Stimulated activated CD4-positive, alpha-beta T cell treated with anti-CD3 and anti-CD28 coated beads, Interleukin-2, amount 100 ng/mL, for 24 hours (primary cell): ENCODE measurements at places on chromosomes 12 and 14.

- no peak for DNase-seq
These were observed 132.8 kb downstream of the DIO2 start for GRCh38 chr14:80078501-80078900.

DNA sequence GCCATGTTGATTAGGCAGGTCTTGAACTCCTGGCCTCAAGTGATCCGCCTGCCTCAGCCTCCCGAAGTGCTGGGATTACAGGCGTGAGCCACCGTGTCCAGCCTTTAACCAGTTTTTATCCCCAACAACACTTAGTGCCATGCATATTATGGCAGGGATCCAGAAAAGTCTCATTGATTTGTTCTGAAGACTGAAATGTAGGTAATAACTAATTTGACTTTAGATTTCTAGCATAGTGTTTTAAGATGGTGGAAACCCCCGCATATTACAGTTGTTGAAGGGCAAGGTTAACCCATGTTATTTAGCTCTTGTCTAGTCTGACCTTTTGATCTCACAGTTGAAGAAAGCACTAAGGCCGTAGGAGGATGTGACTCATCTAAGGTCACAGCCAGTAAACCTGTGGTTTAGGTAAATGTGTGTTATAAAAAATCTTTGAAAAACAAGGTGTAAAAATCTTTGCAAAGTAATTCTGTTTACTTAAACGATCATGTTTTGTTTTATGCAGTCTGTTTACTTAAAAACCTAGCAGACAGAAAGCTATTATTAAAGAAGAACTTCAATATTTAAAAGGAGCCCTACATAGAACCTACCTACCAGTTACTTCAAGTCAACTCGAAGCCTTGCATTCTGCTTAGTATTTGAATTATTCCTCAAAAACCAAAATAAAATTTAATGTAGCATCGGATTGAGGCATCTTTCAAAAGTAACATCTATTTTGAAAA lies 24.8 kb downstream of the BICDL1 start:
- no peak for DNase-seq

- no peak for DNase-seq
These were observed 604 bp downstream of the GLIPR1 start for GRCh38 chr12:75481013-75481705.

DNA sequence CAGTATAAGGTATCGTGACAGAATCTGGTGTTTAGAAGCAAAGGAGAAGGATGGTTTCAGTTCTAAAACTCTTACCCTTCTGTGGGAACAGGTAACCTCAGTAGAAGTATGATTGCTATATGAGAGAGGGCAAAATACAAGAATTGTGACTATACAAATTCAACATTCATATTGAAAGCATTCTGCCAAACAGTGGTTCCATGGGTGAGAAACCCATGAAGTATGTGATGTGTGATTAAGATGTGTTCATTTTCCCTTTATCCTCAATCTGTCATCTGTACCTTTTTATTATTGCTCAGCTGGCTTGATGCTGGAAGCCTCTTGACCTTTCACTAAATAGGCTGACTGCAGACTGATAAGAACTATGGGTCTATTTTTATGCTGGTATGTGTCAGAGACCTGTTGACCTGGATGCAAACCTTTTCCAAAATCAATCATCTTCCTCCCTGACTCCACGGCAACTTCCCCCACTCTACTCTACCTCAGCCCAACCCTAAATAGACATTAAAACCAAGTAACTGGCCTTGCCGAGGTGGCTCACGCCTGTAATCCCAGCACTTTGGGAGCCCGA lies 109.6 kb downstream of the STXBP6 start:
- no peak for DNase-seq

DNA sequence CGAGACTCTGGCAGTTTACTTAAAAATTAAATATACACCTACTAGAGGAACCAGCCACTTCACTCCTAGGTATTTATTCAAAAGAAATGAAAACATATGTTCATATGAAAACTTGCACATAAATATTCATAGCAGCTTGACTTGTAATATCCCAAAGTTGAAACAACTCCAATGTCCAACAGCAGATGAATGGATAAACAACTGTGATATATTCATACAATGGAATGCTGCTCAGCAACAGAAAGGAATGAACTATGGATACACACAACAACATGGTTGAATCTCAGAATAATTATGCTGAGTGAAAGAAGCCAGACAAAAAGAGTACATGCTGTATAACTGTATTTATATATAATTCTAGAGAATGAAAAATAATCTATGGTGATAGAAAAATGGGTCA lies 53.4 kb upstream of the DACT1 start:
- no peak for DNase-seq

GRCh38 chr12:28844718-28845117 lies 304.4 kb upstream of the FAR2 start:
- no peak for DNase-seq

DNA sequence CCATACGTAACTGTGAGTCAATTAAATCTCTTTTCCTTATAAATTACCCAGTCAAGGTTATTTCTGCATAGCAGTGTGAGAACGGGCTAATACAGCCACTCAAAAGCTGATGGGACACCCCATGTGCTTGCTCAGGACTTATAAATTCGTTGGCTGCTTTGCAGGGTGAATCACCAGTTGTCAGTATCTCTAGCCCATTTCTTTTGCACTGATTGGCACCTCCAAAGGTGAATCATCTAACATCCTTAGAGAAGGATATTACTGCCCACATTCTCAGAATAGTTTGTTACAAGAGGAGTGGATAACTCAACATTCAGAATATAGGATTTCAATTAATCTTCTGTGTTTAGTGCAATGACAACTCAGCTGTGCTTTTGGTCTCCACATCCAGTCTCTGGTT lies 601.5 kb downstream of the KCNH5 start:
- no peak for DNase-seq

DNA sequence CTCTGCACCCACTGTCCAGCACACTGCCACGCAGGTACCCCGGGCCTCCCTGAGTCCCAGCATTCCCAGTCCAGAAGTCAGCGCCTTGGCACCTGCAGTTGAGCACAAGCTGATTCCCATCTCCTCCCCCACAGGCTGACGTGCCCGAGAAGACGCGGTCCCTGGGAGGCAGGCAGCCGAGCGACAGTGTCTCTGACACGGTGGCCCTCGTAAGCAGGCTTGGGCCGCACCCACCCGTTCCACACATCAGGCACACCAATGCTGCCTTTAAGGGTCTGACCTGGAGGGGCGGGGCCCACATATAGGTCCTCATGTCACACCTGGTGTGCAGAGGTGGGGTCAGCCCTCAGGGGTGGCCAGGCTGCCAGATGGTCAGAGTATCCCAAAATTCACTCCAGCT lies 18.4 kb upstream of the TEX22 start:
- no peak for DNase-seq

- no peak for DNase-seq
These were observed 30.9 kb upstream of the LUM start for GRCh38 chr12:91142221-91142631.

- DNase-seq, result no peak
These were observed 68.1 kb upstream of the TSPAN11 start for GRCh38 chr12:30858471-30858870.

DNA sequence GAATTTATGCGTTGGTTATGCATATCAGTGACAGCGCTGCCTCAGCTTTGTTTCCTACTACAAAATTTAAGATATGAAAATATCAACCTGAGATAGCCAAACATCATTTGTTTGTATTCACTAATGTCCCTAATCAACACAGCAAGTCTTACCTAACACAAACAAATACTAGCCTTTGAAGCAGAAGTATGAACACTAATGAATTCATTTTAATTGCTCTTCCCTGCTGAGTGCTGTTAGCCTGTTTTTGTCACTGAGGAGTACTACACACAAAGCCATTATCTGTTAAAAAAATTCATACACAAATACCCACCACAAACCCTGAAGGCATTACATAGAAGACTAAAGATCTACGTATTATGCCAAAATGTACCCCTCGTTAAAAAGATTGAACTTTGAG lies 150.8 kb downstream of the HELB start:
- DNase-seq, result no peak

DNA sequence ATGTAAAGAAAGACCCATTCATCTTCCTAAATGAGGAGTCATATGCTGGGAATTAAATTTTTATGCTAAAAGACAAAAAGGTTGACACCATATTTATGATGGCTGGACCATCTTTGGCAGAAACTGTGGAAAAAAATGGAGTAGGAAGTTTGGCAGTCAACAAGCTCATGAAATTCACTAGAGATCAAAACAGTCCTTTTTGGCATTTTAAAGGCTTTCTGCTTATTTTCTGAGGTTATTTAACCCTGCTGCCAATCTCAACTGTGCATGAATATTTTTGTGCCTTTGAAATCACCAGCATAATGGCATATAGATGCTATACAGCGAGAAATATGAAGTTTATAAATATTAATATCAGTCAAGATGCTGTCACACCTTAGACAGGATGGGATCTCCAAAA lies 399.5 kb downstream of the PDZRN4 start:
- no peak for DNase-seq

DNA sequence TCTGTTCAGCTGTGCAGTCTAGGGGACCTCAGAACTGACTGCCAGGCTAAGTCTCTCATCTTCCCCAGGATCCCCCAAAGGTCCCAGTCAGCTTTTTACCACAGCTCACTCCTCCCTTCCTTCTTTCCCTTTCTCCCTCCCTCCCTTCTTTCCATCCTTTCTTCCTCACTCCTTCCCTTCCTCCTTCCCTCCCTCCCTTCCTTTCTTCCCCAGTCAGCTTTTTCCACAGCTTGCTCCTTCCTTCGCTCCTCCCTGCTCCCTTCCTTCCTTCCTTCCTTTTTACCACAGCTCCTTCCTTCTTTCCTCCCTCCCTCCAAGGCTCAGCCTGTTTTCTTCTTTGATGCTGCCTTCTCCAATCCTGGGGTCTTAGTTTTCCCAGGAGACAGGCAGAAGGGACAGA lies 39.2 kb downstream of the ATG14 start:
- no peak for DNase-seq

- DNase-seq, result no peak
These were observed 808.1 kb upstream of the FBXO33 start for GRCh38 chr14:40240245-40240859.

GRCh38 chr14:99277530-99277929 lies 5.5 kb upstream of the BCL11B start:
- no peak for DNase-seq

GRCh38 chr12:53677800-53678148 lies 1.9 kb upstream of the ATP5MC2 start:
- no peak for DNase-seq

DNA sequence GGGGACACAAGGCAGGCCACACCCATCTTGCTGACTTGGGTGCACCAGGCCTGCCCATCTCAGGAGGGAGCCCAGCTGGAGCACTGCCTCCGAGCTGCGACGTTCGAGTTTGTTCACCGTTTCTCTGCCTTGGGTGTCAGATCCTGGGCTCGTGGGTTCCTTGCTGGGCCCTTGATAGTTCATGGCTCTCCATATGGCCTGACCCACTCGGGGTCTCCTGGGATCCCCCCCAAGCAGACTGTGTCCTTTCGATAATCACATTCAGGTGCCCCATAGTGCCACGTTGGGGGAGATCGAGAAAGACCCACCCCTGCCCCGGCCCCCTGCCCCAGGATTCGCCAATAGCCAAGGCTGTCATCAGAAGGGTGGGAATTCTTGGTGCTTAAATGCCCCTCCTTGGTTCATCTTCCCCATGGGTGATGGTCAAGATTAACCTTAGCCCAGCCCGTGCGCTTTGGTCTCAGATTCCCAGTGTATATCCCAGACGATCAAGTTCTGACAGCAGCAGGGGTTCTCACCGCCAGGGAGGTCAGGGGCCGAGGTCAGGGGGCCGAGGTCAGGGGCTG lies 7.4 kb downstream of the RFLNA start:
- no peak for DNase-seq

GRCh38 chr12:102950950-102951619 lies 6.4 kb upstream of the ASCL1 start:
- DNase-seq, result no peak

DNA sequence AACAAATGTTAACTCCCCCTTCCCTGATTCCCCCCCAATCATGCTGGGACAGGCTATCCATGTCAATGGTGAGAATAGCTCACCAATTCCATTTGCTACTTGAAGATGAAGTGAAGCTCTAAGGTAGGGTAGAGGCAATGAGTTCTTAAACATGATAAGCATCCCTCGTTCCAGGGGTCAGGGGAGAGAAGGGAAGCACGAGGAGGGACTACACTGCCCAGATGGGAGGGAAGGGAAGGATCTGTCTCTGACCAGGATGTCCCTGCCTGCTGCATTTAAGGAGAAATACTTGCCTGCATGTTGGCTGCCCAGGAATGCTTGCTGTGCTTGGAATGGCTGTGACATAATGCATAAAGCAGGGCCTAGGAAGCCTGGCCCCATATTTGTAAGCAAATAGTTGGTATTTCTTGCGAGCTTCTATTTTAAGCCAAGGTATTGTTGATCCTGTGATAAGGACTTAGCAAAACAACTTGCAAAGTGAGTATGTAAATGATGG lies 155.1 kb downstream of the CEP83 start:
- no peak for DNase-seq

- DNase-seq, result no peak
These were observed 417.7 kb downstream of the FLRT2 start for GRCh38 chr14:85947461-85948139.

GRCh38 chr14:100022772-100023451 lies 42.3 kb upstream of the EVL start:
- DNase-seq, result no peak

- DNase-seq, result no peak
These were observed 795.3 kb downstream of the VRK1 start for GRCh38 chr14:97592341-97592980.

GRCh38 chr12:86407620-86408208 lies 151.5 kb upstream of the MGAT4C start:
- DNase-seq, result no peak
